Hepatic stellate cell (primary cell): ENCODE measurements at places on chromosomes 5 and 9.
A peak's percentile ranks its signal among the peaks of the same experiment; 100 is the strongest.

- peak; percentile 99 for DNase-seq
These were observed at the start of the genes ENTR1 and PMPCA for GRCh38 chr9:136410500-136411287. TSS of gene ENTR1 (minus strand) at chr9:136410614. CDS start at chr9:136410397, 217 bp downstream. TSS of gene PMPCA (plus strand) at chr9:136410658. CDS start at chr9:136410669, 11 bp downstream.

DNA sequence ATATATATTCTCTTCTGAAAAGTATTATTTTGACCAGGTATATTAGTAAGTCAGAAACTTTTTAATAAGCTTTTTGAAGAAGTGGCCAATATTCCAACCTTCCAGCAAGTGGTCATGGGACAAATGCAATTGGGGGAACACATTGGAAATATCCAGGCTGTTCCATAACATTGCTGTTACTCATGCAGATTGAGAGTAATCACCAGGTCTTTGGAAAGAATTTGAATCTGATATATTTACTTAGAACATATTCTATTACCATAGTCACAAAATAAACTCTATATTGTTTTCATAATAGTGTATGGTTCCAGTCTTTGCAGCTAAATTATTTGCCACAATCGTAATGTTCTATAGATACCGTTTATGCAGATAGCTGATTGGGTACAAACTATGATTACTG lies 102.8 kb downstream of the TAF11L14 start:
- DNase-seq = no peak

GRCh38 chr9:14670718-14671117 lies 22.5 kb downstream of the ZDHHC21 start:
- no peak for DNase-seq

- no peak for DNase-seq
These were observed 1.3 kb upstream of the KLHL9 start for GRCh38 chr9:21336457-21336856.

- DNase-seq = no peak
These were observed 167.4 kb downstream of the ELAVL2 start for GRCh38 chr9:23658376-23659258.

DNA sequence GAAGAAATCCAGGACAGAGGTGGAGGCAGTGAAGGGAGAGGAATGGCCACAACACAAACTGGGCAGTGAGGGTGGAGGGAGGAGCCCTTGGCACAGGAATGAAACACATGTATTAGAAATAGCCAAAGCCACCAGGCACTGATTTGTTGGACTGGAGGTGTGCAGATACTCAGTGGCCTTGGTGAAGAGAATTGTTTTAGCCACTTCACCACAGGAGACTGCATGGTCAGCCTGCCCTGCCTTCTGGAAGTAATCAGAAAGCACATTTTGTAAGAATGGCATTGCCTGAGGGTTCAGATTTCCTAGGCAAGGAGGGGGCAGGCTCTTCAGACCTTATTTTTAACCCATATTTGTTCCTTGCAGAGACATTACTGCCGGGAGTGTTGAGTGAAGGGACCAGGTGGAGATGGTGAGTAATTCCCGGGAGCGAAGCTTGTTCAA lies 2.2 kb downstream of the SGCD start:
- DNase-seq = no peak

DNA sequence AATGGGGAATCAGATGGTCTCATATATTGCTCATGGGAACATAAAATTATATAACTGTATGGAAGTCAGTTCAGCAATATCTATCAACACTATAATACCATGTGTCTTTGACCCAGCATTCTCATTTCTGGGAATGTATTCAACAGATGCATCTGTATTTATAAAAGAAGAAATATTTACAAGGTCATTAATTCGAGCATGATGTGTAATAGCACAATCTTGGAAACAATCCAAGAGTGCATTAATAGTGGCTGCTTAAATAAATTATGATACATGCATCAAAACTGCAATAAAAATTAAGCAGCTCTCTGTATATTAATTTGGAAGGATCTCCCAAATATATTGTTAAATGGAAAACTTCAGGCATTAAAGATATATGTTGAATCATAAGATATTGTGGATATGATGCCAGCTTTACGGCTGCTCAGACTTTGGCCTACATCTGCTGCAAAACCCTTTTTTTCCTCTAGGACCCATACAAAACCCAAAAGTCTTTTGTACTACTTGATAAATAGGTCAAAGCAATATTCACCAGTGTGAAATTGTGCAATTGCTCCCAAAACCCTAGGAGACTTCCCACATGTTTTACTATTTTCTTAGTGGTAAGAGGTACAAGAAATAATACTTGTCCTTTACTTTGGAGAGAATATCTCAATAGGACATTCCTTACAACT lies 45.3 kb upstream of the ISOC1 start:
- no peak for DNase-seq

GRCh38 chr5:38330207-38330606 lies 71.8 kb downstream of the EGFLAM start:
- DNase-seq = no peak

GRCh38 chr9:22617156-22617555 lies 170.5 kb downstream of the DMRTA1 start:
- no peak for DNase-seq

DNA sequence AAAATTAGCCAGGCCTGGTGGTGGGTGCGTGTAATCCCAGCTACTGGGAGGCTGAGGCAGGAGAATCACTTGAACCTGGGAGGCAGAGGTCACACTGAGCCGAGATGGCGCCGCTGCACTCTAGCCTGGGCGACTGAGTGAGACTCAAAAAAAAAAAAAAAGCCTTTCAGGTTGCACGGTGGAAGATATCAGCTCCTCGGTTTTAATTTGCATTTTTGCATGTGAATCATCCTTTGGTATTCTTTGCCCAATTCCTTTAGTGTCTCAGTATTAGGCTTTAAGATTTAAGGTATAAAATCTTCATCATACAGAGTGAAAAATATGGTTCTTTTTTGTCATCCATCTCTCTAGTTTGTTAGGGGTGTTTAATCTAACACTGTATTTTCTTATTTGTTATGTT lies 173.6 kb upstream of the S1PR3 start:
- DNase-seq = no peak

GRCh38 chr5:115977988-115978387 lies 15.7 kb downstream of the LVRN start:
- peak; percentile 56 for DNase-seq
